Bone marrow (tissue), 2 donors: ENCODE measurements at places on chromosomes 5 and 9.
A peak's percentile ranks its signal among the peaks of the same experiment; 100 is the strongest.

DNA sequence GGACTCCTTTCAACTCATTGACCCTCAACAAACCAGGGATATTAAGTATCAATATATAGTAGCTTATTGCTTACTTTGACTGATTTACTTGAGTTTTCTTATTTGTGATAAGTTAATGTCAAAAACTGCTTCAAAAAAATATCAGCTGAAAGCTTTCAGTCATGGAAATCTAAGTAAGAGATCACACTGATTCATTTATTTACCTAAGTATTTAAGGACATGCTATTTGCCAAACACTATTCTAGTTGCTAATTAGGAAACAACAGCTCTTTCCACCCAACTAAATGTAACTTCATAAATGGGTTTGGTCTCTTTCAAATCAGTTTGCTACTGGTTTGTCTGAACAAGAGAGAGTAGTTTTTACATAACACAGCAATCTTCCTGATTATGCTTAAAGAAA is 48.2 kb downstream of the CHD1 start:
- DNase-seq: no peak

GRCh38 chr9:98992885-98993569 is 49.3 kb downstream of the COL15A1 start:
- DNase-seq: no peak

- no peak for DNase-seq
These were observed 525.8 kb upstream of the FTMT start for GRCh38 chr5:121325930-121326329.

DNA sequence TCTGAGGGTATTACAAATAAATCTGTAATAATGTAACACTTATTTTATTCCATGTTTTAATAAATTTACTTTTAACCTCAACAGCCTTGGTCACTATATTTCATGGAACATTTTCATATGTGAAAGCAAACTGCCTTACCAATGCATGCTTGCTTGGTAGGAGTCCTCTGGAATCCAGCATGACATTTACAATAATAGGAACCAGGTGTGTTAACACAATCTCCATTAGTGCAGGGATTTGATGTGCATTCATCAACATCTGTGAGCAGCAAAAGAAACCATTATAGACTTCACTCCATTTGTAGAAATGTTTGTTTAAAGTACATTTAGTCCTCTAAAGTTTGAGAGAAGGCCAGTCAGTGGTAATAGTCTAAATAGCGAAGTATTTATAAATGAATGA is 159.4 kb downstream of the FBN2 start:
- DNase-seq: no peak

- DNase-seq: no peak
These were observed 114.5 kb upstream of the IRX1 start for GRCh38 chr5:3481175-3481574.

GRCh38 chr9:95107976-95108375 is 209.5 kb downstream of the FANCC start:
- no peak for DNase-seq

GRCh38 chr9:91784673-91785446 is 165.2 kb downstream of the ROR2 start:
- DNase-seq: no peak

DNA sequence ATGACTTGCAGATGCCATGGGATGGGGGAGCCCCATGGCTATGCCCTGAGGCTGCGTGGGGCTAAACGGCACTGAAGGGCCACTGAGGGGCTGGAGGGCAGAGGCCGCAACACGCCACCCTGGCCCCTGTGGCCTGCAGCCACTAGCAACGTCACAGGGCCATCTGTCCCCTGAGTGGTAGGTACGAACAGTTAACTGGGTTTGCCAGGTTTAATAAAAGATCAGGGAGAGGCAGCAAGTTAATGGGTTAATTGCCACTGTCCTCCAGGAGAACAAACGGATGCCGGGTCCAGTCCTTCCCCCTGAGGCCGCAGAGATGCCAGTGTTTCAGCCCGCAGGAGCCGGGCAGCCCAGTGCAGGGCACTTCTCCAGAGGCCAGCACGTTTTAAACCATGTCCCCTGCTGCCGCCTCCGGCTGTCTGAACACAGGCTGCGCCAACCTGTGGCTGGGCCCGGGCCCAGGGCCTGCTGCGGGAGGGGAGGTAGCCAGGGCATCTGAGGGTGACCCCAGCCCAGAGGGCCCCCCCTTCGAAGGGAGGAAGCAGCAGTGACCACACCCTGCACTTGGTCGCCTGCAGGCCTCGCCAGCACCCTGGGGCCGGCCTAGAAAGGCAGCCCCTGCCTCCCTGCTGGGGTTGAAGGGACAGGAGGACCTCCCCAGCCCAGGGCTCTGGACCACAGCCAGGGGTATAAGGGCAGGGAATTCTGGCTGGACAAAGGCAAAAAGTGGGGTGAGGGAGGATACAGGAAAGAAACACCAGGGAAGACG is 227.3 kb downstream of the FANCC start:
- no peak for DNase-seq

DNA sequence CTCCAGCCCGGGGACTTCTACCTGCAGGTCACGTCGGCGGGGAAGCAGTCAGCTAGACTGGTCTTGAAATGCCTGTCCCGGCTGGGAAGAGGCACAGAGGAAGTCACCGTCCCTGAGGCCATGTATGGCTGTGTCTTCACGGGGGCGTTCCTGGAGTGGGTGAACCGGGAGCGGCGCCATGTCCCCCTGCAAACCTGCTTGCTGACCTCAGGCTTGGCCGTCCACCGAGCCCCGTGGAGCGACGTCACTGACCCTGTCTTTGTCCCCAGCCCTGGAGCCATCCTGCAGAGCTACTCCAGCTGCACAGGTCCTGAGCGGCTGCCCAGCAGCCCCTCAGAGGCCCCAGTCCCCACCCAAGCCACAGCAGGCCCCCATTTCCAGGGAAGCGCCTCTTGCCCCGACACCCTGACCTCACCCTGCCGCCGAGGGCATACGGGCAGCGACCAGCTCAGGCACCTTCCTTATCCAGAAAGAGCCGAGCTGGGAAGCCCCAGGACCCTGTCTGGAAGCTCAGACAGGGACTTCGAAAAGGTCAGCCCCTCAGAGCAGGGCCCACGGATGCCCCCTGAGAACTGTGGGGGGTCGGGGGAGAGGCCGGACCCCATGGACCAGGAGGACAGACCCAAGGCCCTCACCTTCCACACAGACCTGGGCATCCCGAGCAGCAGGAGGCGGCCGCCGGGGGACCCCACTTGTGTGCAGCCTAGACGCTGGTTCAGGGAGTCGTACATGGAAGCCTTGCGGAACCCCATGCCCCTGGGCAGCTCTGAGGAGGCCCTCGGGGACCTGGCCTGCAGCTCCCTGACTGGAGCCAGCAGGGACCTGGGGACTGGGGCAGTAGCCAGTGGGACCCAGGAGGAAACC is 47.8 kb downstream of the PLEKHG4B start:
- no peak for DNase-seq

- no peak for DNase-seq
These were observed 71.5 kb upstream of the RPS23 start for GRCh38 chr5:82349652-82350051.

GRCh38 chr9:109418827-109419226 is 79.3 kb downstream of the PTPN3 start:
- DNase-seq: no peak

DNA sequence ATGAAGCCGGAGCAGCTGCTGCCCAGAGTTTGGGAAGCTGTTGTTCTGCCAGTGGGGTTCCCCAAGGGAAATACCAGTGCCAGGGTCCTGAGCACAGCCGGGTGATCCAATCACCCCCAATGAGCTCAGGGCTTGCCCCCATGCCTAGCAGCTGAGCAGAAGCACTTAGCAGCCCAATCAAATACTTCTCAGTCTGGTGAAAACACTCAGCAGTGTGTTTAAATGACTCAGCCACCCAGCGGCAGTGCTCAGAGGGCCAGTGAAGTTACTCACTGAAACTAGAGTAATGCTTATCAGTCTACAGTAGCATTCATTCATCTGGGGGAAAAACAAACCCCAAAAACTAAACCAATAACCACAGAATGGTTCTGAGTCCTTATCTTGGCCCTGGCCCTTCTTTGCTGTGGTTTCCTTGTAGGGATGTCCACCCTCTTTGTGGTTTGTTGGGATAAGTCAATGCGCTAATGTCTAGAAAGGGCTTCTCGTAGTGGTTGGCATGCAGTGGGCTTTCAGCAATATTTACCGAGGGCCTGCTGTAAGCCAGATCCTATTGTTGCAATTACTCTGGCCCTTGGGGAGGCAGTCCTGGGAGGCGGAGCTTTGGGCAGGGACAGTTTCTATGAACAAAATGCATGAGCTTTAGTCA is 43.1 kb downstream of the LHX2 start:
- no peak for DNase-seq

GRCh38 chr5:16312785-16313184 is 133.2 kb upstream of the MARCHF11 start:
- no peak for DNase-seq

DNA sequence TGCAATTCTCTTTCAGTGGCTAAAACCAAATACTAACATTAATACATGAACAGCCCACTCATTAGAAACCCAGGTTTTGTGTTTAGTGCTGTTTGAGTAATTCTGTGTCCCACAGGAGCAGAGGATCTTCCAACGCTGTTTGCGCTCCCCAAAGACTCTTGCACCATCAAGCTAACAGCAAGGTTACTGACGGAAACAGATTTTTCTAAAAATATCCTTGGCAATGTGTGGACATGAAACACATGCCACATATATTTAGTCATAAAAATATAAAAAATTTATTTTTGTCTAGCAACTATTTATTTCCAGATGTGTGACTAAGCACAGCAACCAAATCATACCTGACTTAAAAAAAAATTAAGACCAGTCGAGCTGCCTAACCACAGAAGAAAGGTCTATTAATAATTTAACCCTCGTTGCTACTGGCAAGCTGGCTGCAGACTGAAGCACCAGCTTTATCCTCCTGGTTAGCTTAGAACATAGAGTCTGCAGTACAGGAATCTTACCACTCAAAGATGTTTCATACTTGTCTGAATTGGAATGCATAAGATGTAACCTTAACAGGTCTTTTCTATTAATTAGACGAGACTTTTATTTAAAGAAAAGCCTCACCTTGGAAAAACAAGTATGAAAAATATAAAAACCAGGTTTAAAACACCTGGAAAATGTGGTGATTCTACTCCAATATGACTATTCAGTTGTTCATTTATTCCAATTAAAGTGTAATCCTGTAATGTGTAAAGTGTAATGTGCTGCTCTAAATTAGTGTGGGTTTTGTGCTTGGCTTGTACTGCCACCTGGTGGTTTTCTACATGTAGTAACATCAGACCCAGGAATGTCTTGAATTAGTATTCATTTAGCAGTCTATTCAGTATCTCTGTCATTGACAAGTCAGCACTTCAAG is 272.5 kb downstream of the EPB41L4A start:
- DNase-seq: peak; percentile 71

- DNase-seq: no peak
These were observed 7.5 kb upstream of the PRLR start for GRCh38 chr5:35237580-35238376.

DNA sequence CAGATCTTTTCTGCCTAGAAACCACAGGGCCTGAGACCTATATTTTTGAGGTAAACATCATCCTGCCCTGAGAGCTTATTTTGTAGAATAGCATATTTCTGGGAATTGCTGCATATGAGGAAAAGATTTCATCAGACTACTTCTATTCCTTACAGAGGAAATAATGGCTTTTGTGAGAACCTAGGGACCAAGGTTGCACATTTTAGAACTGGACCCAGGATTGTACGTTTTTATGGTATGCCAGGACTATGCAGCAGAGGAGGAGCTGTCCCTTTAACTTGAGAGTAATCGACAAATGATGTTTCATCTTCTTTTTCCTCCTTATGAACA is 2.2 kb upstream of the ALDH1A1 start:
- DNase-seq: no peak

DNA sequence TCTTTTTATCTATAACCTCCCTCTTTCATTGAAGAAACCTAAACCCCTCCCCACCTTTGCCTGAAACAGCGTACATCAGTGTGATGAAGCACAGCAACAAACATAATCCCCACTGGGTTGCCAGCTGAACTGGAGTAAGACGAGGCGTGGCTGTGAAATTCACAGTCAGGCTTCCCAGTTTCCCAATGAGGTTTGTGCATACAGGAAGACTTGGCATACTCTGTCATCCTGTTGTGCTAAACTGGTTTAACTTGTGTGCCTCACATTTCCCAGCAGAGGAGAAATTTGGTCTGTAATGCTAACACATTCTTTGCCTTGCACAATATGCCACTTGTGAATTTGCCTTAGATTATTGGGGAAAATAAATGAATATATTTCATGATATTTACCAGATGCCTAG is 121.5 kb downstream of the SV2C start:
- no peak for DNase-seq

- DNase-seq: no peak
These were observed 15.5 kb upstream of the GLRX start for GRCh38 chr5:95838001-95838520.

DNA sequence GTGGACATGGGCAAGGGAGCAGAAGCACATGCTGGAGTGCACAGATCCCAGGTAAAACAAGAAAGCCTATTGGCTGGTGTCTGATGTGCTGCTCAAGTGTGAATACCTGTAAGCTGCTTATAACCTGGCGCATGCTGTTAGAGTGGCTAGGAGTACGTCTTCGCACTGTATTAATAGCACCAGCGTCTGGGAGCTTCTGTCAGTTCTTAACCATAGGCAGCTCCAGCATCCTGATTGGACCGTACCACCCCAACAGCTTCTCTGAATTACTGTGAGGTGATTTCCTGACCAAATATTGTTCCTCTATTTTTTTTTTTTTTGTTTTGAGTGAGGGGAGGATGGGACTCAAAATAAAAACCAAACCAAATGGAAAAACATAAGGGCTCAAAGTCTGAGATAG is 987.6 kb downstream of the PTPRD start:
- no peak for DNase-seq
